Activated CD4-positive, alpha-beta T cell treated with anti-CD3 and anti-CD28 coated beads, Interleukin-2, amount 50 U/mL, for 16 hours (primary cell): ENCODE measurements at places on chromosomes 11 and 22.
A peak's percentile ranks its signal among the peaks of the same experiment; 100 is the strongest.

DNA sequence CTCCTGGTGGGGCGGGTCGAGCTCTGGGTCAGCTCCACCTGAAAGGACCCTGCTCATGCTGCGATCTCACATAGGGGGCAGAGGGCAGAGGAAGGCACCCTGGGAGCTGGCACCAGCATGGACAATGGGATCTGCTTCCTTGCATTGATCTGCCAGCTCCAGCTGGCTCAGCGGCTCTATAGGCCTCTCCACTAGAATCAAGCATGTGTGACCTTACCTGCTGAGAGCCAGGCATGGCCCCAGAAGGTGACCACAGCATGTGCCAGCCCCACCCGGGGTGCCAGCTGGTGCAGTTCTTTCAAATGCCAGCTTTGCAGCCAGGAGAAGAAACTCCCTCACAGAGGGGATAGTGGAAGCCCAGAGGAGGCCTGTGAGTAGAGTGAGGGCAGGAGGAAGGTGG is 22.0 kb upstream of the KLHL35 start:
- no peak for DNase-seq

DNA sequence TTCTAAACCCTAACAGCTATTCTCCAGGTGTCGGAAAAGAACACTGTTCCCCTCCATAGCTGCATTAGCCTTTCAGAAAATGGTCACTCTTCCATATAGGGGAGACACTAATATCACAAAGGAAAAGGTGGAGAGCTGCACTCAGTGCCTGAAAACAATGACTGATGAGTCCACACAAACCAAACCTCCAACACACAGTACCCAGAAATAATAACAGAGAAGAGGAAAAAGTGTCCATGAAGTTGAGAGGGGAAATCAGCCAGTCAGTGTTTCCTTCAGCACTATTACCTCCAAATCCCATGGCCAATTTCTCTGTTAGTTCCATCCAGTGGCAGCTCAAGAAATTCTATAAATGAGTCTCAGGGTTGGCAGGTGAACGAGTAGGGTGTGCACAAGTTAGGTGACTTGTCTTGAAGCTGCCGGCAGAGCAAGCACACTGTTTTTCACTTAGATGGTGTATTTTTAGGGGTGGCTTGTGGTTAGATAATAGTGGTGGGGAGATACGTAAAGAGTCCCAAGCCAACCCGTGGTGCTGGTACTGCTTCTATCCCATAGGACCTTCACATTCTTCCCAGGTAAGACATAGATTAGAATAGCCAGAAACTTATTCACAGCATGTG is 84.5 kb upstream of the CHRM4 start:
- DNase-seq: peak; percentile 16

- DNase-seq: peak; percentile 69
Measured at GRCh38 chr11:66126808-66127555, 56.9 kb downstream of the PACS1 start.

DNA sequence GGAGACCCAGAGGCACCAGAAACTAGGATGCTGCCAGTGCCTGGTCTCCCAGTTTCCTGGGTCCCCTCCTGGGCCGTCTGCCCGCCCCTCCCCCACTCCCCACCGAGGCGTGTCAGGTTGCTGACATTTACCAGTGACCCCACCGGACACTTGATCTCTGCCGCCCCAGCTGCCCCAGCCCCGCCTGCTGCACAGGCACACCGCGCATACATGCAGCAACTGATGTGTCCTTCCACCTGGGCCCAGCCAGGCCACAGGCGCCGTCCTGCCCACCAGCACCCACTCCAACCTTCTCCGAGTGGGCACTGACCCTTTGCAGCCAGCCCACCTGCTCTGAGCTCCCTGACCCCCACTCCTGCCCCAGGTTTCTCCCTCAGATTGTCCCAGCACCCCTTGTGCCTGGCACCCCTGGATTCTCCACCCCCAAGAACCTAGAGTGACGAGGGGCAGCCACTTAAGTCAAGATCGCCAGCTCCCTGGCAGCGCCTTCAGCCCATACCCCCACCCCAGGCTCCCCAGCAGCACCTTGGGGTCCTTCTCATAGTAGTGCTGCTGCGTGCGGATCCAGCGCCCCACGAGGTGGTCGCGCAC is 548 bp downstream of the PYGM start:
- no peak for DNase-seq

DNA sequence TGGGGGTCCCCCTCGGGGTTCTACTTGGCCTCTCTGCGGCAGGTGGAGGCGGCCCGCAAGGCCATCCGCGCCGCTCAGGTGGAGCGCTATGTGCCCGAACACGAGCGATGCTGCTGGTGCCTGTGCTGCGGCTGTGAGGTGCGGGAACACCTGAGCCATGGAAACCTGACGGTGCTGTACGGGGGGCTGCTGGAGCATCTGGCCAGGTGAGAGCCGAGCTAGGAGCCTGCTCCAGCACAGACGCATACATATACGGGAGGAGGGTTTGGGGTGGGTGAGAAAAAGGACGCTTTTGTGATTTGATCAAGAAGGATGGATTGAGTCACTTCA is 415 bp downstream of the CENATAC start:
- DNase-seq: no peak

GRCh38 chr11:78784321-78785061 is 209.8 kb upstream of the NARS2 start:
- DNase-seq: peak; percentile 5

DNA sequence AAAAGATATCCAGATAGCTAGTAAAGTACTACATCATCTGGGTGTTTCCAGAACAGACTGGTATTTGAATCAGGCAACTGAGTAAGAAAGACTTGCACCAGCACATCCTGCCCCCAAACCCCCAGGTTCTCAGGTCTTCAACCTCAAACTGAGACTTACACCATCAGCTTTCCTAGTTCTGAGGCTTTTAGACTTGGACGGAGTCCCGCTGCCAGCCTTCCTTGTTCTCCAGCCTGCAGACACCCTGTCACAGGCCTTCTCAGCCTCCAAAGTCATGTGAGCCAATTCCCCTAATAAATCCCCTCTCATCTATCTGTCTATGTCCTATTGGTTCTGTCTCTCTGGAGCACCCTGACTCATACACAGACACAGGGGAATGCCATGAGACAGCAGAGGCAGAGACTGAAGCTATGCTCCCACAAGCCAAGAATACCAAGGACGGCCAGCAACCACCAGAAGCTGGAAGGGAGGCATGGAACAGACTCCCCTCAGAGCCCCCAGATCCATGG is 10.9 kb downstream of the SMCO4 start:
- DNase-seq: peak; percentile 51

DNA sequence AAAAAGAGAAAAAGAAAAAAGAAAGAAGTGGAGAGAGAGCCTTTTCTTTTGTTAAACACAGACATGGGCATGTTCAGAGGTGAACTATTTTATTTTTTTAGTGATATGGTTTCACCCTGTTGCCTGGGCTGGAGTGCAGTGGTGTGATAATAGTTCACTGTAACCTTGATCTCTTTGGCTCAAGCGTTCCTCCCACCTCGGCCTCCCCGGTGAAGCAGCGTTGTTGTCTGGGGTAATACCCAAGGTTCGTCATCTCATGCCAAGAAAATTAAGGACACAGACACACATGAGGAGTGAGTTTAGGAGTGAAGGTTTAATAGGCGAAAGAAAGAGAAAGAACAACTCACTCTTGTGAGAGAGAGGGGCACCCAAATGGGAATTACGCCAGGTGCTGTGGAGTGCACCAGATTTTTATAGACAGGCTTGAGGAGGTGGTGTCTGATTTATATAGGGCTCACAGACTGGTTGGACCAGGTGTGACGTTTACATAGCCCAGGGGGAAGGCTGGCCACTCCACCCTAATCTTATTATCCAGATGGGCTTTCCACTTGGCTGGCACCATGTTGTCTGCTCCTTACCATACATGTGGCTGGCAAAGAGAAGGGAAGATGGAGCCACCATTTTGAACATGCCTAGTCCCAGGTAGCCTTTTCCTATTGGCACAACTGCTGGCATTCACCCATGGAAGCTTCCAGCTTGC is 42.3 kb downstream of the GRAMD1B start:
- no peak for DNase-seq

DNA sequence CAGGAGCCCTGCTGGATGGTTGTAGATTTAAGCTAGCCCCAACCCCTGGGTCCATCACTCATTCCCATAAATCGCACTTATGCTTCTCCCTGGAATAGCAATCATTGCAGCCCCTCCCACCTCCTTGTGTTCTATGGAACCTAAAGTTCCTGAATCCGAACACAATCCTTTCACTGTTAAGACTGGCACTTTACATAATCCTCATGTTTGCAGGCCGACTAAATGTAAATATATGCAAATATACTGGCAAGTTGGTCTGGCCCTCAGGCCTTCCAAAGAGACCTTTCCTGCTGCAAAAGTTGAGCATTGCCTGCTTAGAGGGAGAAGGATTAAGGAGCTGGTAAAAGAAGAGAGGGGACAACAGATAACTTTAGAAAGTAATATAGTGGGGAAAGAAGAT is 892.9 kb downstream of the OPCML start:
- no peak for DNase-seq

DNA sequence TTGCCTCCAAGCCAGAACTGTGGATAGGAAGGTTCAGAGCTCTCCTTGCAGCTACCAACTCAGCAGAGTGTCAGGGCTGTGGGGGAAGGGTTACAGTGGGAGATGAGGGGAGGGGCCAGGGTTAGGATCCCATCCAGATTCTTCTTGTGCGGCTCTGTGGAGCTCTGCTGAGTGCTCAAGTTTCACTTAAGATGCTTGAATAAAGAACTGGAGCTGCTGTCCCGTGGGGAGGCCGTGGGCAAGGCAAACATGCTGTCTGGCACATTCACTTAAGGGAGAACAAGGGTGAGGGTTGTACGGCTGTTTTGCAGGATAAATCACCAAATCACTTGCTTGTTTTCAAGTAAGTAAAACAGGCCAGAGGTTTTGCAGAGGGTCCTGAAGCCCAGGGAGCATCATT is 197.1 kb downstream of the FAM76B start:
- DNase-seq: no peak

GRCh38 chr22:39142088-39142680 is 10.3 kb downstream of the CBX7 start:
- no peak for DNase-seq

DNA sequence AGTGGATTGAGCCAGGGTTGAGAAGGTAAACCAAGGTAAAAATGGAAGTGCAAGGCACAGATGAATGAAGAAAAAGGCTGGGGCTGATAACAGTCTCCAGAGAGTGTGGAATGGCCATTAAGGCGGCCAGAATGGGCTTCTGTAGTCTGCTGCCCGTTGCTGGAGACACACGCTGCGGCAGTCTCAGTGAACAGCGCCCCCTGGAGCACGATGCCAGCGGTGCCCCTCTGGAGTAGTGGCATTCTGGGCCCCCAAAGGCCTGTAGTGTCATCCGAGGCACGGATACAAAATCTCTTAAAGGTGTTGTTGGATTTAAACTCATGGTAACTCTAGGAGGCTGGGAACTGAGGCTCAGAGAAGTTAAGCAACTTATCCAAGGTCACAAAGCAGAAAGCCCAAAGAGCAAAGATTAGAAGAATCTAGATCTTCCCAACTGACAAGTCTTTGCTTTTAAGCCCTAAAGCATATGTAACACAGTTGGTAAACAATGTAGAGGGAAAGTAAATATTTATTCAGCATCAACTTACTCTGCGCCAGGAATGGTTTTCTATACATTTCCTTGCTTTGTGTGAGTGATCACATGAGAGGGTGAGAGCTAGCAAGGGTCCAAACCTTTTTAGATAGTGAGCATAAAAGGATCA is 18.2 kb downstream of the KCNJ1 start:
- DNase-seq: peak; percentile 53

DNA sequence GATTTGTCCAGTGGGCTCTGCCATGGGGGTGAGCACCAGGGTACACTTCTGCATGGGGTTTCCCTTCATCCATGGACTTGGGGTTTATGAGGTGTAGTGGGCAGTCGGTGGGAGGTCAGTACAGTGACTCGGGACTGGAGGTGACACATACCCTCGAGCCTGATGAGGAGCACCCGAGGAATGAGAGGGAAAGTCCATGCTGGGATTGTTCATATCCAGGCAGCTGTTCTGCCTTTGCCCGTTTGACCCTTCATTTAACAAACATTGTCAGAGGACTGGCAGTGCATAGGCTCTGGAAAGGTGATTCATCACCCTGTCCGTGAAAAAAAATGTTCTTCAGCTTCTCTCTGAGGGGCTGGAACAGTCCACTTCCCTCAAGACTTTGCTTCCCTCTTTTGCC is 2.7 kb downstream of the NAV2 start:
- DNase-seq: no peak

DNA sequence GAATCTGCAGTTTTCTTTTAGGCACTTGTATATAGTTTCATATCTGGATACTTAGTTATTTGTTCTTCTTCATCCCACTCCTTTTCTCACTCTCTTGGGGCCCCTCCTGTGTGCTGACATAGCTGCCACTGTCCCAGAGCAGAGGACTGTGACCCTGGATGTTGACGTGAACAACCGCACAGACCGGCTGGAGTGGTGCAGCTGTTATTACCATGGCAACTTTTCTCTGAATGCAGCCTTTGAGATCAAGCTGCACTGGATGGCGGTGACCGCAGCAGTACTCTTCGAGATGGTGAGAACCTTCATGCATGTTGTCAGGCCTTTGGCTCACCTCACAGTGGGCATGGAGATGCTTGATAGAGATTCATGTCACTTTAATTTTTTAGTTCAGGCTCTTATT is 50.9 kb upstream of the YWHAH start:
- DNase-seq: no peak

- DNase-seq: no peak
Measured at GRCh38 chr11:16863389-16863788, 124.9 kb downstream of the C11orf58 start.

GRCh38 chr11:112718483-112718882 is 242.7 kb upstream of the NCAM1 start:
- DNase-seq: no peak

DNA sequence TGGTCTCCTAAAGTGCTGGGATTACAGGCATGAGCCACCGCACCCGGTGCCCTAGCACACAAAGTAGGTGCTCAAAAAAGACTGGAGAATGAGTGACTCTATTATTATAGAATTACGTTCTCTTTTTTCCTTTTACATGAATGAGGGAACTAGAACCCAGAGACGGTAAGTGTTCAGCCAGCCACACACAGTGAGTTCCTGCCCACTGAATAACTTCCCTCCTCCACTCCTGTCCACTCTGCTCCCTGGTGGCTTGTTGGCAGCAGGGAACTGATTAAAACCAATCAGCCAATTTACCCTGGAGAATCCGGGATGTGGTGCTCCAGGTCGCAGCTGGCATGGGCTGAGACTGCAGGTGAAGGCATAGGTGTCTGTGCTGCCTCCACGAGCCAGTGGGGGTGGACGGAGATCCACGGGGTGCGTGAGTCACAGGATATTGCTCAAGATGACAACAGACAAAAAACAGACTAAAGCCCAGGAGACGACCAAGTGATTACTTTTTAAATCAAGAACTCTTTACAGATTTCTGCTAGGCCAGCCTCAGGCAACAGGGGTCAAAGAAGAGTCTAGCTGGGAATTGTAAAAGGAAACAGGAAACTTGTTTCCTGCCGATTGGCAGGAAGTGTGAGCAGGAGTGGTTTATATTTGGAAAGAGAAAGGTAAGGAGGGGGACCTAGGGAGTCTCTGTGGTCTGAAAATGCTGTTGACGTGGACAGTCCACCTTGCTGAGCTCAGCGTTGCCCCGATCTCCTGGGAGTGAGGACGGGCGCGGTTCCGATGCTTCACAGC is 95.2 kb upstream of the TP53I11 start:
- no peak for DNase-seq

DNA sequence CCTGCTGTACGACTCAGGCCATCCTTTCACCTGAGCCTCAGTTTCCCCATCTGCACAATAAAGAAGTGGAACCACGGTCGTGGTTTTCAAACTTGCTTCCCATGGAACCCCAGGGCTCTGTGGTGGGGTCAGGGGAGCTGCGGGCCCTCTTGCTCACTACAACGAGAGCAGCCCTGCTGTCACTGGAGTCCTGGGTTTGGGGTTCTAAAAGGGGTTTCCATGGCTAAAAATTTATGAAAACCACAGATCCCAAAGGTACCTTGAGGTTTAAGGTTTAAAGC is 45.4 kb upstream of the CARS1 start:
- no peak for DNase-seq
